ENCODE measurements at places on chromosomes 13 and 19. TPM values are rescaled to one million over a fixed set of nuclear protein-coding genes. Genes with fewer than 3 reads are reported as not detected.
A peak's percentile ranks its signal among the peaks of the same experiment; 100 is the strongest.

Gene ZNF574
- 20.0 TPM for total RNA-seq

Gene BORCS8
- total RNA-seq: 33.5 TPM

Gene RFPL4A
- total RNA-seq: not detected

DNA sequence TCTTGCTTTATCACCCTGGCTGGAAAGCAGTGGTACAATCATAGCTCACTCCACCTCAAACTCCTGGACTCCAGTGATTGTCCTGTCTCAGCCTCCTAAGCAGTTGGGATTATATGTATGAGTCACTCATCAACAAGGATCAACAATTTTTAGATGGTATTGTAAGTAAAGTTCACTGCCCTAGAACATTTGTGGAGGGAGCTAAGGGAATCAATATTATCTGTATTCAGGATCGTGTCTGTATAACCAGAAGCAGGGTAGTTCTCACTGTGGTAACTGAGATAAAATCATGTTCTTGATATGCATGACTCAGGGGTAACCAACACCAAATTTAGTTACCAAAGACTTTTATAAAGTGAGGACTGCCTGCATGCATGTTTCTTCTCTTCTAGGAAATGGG lies 27.0 kb downstream of the ZMYM5 start:
- no peak overlapping the region for H3K4me3 ChIP-seq
- peaks cover 37% of the 10 kb centered on the region for H3K36me3 ChIP-seq
- H3K4me1 ChIP-seq: peaks cover 9% of the 10 kb centered on the region
- no peak overlapping the region for H3K27ac ChIP-seq
- DNase-seq: peak; percentile 40
- no peaks in the 10 kb centered on the region for H3K27me3 ChIP-seq

GRCh38 chr13:82439159-82439904 lies 1442.9 kb downstream of the SLITRK1 start:
- H3K36me3 ChIP-seq: no peaks in the 10 kb centered on the region
- H3K4me1 ChIP-seq: no peaks in the 10 kb centered on the region
- no peak overlapping the region for H3K27ac ChIP-seq
- H3K27me3 ChIP-seq: no peaks in the 10 kb centered on the region
- no peak overlapping the region for H3K4me3 ChIP-seq

DNA sequence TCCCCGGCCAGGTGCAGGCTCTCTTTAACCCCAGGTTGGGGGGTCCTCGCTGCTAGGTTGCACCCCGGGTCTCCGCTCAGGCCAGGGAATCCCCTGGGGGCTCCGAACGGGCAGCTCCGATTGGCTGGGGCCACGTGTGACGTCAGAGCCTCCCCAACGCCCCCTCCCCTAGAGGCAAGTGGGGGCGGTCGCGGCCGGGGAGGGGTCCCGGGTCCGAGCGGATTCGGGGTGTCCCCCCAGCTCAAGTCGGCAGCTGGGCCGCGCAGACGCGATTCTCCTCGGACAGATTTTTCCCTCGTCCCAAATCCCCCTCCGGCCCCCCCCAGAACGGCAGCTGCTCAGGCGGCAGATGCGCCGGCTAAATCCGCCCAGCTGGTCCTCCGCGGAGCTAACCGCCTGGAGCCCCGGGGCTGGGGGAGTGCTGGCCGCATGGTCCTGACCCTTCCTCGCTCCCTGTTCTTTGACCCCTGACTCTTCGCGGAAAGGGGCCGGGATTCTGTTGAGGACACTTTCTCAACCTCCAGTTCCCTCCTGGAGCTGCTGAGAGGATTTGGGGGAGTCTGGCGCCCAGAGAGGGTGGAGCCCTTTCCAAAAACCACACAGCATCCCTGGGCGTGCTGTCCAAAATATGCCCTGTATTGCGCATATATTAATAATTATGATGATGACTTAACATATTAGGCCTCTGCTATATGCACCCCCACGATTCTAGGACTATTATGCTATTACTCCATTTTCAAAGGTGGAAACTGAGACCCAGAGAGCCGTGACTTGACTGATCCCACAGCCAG lies 25.4 kb upstream of the SEMA6B start:
- no peak for DNase-seq
- peaks cover 6% of the 10 kb centered on the region for H3K4me1 ChIP-seq
- H3K36me3 ChIP-seq: no peaks in the 10 kb centered on the region
- peaks cover 33% of the 10 kb centered on the region for H3K27me3 ChIP-seq

GRCh38 chr13:23999424-23999823 lies 102.1 kb upstream of the C1QTNF9B start:
- H3K36me3 ChIP-seq: no peaks in the 10 kb centered on the region
- H3K27me3 ChIP-seq: no peaks in the 10 kb centered on the region
- no peaks in the 10 kb centered on the region for H3K4me1 ChIP-seq
- no peak overlapping the region for H3K27ac ChIP-seq

DNA sequence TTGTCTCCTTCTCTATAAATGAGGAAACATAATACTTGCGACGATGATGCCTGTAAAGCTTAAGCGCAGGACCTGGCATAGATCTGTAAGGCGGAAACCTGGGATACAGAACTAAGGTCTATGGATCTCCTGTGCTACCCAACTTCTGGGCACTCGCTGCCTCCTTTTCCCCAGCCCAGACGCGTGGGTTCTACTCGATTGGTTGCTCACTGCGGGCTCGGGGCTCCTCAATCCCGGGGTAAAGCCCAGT lies 615 bp upstream of the PSMC4 start:
- H3K36me3 ChIP-seq: peaks cover 27% of the 10 kb centered on the region
- peaks cover 11% of the 10 kb centered on the region for H3K4me1 ChIP-seq
- H3K27me3 ChIP-seq: no peaks in the 10 kb centered on the region
- no peak for DNase-seq
- H3K4me3 ChIP-seq: peak overlapping the region; percentile 88
- peak overlapping the region; percentile 82 for H3K27ac ChIP-seq

Gene RPS19
- total RNA-seq: 3,078 TPM

- H3K4me3 ChIP-seq: peak overlapping the region; percentile 44
- H3K27ac ChIP-seq: no peak overlapping the region
- H3K4me1 ChIP-seq: no peaks in the 10 kb centered on the region
These were observed 15.3 kb downstream of the IZUMO2 start for GRCh38 chr19:50147462-50148423.

Gene RNF113B
- total RNA-seq: not detected

Gene FAM216B
- not detected for total RNA-seq

GRCh38 chr13:41398494-41399170 lies 58.7 kb upstream of the RGCC start:
- no peak for DNase-seq
- H3K27ac ChIP-seq: no peak overlapping the region
- H3K4me1 ChIP-seq: no peaks in the 10 kb centered on the region
- no peaks in the 10 kb centered on the region for H3K36me3 ChIP-seq
- no peak overlapping the region for H3K4me3 ChIP-seq

Gene CGB8
- total RNA-seq: 15.8 TPM
